ENCODE measurements at places on chromosomes 5 and 9.
A peak's percentile ranks its signal among the peaks of the same experiment; 100 is the strongest.

- no peak for DNase-seq
Observed at GRCh38 chr5:76690037-76690679, 25.8 kb upstream of the F2R start.

DNA sequence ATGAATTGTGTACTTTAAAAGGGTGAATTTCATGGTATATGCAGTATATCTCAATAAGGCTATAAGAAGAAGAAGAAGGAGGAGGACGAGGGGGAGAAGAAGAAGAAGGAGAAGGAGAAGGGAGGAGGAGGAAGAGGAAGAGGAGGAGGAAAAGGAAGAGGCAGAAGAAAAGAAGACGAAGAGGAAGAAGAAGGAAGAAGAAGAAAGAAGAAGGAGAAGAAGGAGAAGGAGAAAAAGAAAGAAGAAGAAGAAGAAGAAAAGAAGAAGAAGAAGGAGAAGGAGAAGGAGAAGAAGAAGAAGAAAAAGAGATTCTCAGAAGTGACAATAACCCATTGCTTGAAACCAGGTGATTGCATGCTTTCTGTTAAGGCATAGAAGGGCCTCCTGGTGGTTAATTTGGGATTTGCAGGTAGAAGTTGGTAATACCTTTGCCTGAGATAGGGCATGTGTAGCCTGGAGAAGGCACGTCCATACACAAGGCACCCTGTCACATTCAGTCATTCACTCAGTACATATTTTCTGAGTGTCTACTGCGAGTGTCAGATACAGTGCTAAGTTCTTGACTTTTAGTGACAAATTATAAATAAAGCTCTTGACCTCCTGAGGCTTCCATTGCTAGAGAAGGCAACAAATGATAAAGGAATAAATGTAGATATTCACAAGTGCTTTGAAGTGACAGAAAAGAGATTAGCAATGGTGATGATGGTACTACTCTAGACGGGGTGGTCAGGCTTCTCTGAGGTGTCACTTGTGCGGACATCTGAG, 231.3 kb downstream of the NPR3 start:
- DNase-seq = peak; percentile 28

- peak; percentile 70 for DNase-seq
Observed at GRCh38 chr5:118791926-118792734, 196.2 kb downstream of the DTWD2 start.

GRCh38 chr5:112366987-112367386, 52.1 kb downstream of the EPB41L4A start:
- peak; percentile 0 for DNase-seq

GRCh38 chr9:15936306-15936921, 383.6 kb downstream of the CCDC171 start:
- peak; percentile 88 for DNase-seq

GRCh38 chr5:65203746-65204145, 278.0 kb downstream of the ADAMTS6 start:
- DNase-seq = peak; percentile 95

DNA sequence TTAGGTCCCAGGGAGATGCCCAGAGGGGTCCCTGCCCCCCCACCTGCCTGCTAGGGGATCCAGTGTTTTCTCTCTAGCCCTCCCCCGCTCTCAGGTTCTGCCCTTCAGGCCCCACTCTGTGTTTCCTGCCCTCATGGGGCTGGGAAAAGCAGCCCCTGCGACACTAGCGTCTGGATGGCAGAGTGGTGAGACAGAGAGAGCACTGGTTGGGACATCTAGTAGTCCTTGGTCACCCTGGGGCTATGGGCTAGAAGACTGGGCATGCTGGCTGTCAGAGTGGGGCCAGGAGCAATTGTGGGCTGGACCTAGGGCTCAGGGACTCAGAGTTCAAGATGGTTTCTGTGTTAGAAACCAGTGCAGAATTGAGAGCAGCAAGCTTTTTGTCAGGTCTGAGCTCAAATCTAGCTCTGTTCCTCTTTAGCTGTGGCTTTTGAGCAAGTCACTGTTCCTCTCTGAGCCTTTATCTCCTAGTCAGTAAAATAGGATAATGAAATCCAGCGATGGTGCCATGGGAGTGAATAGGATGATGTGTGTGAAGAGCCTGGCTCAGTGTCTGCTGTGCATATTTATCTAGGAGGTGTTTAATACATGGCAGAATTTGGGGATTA, 39.0 kb downstream of the RGS3 start:
- no peak for DNase-seq

DNA sequence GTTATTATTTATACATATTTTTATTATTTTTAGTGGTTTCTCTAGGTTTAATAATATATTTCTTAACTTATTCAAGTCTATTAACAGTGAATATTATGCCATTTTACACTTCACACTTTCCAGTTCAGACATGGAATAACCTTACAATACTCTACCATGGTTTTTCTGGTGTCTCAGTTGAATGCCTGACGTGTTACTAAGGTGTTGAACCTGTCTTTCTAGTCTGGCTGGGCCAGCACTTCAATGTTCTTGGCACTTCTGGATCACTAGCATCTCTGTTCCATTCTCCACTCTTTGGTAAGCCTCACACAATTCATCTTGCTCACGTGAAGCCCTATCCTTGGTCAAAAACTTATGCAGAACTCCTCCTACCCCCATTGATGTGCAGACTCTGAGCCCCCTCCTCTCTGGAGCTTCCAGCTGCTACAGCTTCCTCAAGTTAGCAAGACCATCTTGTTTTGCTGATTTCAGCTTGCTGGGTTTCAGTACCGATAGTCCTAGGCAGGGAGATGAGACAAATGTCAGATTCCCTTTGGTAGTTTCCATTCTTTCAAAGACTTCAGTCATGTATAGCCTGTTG, 243.1 kb downstream of the FBXO4 start:
- no peak for DNase-seq

- no peak for DNase-seq
Observed at GRCh38 chr5:31173614-31174013, 19.9 kb upstream of the CDH6 start.

DNA sequence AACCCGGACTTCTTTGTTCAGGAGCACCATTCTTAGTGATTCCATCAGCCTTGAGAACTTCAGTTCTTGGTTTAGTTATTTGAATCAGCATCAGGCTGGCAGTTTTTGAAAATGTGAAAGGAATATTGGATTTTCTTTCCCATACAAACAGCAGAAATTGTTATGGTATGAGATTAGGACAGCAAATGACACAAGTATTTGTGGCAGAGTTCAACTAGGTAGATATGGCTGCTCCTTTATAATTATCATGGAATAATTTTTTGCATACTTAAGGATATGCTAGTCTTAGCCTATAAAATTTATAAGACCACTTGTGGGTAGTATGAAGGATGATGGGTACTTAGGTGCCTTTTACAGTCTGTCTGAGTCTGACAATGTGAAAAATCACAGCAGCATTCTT, 25.5 kb downstream of the ERAP2 start:
- no peak for DNase-seq

DNA sequence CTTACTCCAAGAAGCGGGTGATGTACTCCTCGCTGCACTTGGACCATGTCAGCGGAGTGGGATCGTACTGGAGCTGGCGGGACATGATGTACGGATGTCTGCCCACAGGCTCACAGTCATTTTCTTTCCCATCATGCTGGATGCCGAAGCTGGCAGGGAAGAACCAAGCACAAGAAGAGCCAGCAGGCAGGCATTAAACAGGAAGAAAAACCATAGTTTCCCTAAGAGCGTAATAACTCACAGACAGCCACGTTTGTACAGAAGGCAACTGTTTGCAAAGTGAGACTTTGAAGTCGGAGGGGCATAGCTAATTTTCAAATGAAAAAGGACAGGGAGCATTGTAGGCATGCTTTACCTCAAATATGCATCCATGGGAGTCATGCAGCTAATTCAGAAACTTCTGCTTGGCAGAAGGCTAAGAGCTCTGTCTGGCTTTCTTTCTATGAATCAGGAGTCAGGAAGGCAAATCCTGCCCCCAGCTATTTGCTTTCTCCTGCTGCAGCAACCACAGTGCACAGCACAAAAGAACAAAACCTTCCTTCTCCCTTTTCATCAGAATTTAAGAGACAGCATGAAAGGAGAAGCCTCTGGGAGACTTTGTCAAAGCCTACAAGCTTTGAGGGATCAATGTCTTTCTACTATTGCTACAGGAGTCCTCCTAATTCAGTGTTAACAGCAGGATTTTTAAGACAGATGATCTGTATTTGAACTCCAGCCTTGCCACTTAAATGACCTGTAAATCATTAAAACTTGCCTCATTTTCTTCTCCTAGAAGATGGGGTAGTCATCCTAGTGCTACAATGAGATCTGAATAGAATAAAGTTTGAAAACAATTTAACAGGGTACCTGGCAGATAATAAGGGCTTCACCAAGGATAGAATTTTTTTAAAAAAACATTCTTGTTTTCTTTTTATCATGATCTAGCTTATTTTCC, 209.1 kb downstream of the TARS1 start:
- DNase-seq = peak; percentile 94

DNA sequence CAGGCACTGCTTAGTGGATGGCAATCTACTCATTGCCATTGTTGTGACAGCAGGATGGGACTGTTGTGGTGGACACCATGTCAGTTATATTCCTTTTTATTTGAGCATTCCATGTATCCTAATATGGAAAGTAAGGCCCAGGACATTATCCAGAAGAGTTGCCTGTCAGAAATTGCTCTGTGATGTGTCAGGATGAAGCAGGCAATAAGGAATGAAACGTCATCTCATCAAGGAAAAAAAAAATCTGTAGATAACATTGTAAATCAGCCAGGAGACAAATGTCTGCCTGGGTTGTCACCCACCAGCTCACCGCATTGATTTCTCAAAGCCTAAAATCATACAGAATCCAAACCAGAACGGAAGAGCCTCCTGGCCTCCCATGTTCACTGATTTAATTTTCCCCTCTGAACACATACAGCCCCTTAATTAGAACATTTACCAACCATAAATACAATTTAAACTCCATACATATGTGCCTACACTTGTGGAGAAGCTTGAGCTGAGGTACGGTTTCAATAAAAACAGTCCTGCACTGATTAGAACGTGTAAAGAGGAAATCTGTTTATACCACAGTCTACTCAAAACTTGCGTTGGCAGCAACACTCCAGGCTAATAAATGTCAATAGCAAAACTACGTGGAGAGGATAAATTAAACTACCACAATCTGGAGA, 73.9 kb downstream of the FOXD1 start:
- DNase-seq = peak; percentile 95

Data from EH (cell line).